ENCODE measurements at places on chromosomes 12 and 14.
A peak's percentile ranks its signal among the peaks of the same experiment; 100 is the strongest.

DNA sequence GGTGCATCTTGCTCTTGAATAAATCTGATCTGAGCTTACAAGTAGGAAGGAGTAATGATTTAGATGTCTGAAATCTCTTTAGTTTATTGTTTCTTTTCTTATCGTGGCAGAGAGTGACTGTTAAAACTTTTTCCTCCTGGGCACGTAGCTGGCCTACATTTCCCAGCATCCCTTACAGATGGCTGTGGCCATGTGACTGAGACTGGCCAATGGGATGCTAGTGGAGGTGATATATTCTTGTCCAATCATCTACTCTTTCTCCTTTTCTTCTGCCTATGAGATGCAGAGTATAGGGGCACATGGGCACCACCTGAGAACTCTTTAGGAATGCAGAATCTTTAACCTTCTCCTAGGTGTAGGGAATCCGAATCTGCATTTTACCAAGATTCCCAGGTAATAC is 237.3 kb downstream of the RGS6 start:
- DNase-seq = no peak

- no peak for DNase-seq
Measured at GRCh38 chr12:14963520-14963919, 2.1 kb upstream of the ARHGDIB start.

DNA sequence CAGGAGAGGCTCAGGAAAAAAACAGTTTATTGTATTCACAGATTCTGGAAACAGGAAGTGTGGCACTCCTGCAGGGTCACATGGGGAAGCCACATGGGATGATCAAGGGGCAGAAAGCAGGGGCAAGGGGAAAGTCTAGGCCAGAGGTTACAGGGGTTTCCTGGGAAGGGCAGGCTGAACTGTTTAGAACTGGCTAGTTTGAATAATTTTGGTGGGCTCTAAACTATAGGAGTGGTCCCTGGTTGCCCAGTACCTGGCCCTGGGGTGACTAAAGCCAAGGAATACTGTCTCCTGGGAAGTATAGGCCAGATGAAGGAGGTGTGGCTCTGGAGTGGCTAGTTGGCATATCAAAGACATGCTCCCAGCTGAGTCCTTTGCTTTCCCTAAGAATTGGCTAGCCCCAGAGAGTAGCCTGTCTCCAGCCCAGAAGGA is 169.2 kb downstream of the SLC41A2 start:
- no peak for DNase-seq

DNA sequence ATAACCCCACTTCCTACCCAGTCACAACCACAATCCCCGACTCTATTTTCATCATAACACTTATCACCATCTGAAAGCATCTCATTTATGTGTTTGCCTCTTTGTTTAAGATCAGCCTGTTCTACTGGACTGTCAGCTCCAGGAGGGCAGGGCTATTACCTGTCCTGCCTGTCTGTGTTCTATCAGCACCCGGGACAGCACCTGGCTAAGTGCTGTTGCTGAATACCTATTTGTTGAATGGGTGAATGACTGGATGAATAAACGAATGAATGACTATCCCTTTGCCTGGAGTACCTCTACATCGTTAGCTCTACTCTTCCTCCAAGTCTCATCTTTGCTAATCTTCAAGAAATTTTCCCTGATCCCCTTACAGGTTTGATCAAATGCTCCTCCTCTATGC is 69.0 kb downstream of the WSCD2 start:
- no peak for DNase-seq

GRCh38 chr14:65824978-65825299 is 412.4 kb downstream of the FUT8 start:
- no peak for DNase-seq

- DNase-seq = peak; percentile 50
Measured at GRCh38 chr14:74804219-74804825, 41.2 kb downstream of the YLPM1 start.

DNA sequence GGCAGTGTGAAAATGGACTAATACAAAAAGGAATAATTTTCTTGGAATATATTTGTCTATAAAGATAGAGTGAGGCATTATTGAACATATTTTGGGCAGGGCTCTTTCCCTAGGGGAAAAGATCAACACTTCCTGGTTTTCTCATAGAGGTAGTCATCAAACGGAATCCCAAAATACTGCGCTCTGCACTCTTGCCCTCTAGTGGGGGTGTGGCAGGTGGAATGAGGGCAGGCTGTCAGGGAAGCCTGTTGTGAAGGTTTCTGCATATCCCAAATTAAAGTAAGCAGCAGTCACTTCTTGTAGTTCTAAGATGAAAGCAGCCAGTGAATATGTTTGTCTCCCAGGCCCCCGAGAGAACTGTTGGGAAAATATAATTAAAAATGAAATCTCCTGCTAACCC is 666.8 kb upstream of the TMEM132C start:
- DNase-seq = no peak

- no peak for DNase-seq
Measured at GRCh38 chr14:67778792-67779191, 37.6 kb downstream of the ZFYVE26 start.

DNA sequence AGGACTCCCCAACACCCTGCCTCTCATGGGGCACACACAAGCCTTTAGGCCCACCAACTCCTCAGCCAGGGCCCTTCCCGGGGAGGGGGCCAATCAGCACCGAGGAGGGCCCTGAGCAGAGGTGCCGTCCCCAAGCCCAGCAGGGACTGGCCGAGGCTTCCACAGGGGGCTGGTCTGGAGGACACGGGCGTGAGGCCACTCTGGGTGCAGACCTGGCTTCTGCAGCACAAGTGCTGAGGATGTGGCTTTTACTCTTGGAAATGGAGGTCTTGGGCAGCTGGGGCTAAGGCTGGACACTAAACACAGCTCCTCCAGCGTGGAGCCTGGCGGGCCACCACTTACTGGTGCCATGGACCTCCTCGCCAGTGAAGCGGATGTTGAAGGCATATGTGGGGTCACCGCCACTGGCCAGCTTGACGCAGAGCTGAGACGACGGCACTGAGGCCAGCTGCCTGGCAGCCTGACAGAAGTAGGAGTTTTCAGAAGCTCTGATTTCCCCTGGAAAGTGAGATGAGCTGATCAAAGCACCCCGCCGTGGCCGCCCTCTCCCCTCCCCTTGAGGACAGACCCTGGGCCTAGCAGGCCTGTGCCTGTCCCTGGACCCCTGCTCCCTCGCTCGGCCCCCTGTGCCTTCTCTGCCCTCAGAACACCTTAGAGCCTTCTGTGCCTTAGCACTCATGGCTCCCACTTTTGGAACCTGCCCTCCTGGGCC is 44.0 kb downstream of the TRAFD1 start:
- DNase-seq = no peak

- DNase-seq = no peak
Measured at GRCh38 chr14:67077921-67078320, 111.3 kb upstream of the GARIN2 start.

- peak; percentile 88 for DNase-seq
Measured at GRCh38 chr12:105092336-105092735, 8.1 kb upstream of the ALDH1L2 start.

DNA sequence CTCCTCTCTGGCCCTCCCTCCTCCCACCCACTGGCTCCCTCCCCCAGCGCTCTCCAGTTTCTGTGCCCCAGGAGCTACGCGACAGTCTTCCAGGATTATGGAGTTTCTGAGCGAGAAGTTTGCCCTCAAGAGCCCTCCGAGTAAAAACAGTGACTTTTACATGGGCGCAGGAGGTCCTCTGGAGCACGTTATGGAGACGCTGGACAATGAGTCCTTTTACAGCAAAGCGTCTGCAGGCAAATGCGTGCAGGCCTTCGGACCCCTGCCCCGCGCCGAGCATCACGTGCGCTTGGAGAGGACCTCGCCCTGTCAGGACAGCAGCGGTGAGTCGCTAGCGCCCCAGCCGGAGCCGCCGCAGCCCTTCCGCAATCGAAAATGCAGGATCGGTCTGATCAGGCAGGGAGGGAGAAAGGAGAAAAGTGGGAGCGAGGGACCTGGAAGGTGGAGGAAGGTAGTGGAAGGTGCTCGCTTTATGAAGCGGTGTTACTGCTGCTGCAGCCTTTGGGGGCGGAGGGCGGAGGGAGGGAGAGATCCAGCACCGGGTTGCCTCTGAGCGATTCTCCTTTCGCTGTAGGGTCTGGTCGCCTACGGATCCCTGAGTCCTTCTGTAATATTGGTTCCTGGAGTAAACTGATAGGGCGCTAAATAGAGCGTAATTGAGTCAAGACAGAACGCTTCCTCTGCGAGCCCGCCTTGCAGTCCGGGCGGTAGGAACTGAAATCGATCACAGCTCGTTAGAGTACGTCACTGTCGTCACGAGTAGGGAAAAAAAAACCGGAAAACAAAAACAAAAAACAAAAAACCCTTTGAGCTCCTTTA is at the start of gene ALX1:
Gene ALX1 (plus strand): TSS at position 56 of the 819 bp plus-strand sequence. CDS start 42 bp downstream, at position 98.
- DNase-seq = peak; percentile 27

DNA sequence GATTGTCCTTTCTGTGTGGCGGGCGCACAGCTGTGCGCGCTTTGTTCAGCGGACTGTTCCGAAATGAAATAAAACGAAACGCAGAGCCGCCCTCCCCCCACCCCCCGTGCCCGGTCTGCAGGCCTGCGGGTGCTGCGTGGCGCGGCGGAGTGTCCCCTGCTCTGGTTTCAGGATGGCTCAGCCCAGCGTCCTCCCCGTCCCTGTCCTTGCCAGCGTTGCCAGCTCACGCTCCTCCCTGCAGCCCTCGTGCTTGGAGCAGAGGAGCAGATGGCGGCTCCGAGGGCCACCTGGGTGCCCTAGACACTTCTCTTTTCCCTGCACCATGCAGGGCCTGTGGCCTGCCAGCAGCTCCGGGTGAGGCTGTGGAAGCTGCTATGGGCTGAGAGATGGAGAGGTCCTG is 17.5 kb upstream of the BEGAIN start:
- no peak for DNase-seq

DNA sequence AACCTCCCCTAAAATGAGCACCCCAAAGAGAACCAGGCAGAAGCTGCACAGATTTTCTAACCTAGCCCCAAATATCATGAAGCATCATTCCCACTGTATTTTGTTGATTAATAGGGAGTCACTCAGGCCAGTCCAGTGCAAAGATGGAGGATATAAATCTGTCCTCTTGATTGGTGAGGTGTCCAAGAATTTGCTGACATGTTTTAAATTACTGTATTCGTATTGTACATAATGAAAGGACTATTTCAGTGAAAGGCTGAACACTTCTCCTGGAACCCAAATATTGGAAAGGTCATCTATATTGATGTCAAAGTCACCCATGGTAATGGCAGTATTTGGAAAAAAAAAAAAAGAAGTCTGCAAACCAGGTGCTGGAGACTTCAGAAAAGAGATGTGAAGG is 477.5 kb downstream of the RMST start:
- DNase-seq = no peak

DNA sequence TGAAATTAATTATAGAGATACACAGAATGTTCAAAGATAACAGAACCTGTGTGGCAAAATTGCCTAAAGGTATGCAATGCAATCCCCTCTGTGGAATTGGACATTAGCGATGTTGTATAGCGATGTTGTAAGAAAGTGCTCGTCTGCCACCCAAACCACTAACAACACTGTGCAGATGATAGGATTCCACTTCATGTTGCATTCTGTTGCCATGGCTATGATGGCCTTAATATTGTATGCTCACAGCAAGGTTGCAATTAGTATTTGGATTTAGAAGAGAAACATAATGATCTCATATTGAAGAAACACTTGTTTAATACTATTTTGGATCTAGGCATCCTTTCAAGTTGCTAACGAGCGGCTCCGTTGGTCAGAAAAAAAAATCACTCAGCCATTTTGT is 260.3 kb downstream of the BCAT1 start:
- no peak for DNase-seq

- no peak for DNase-seq
Measured at GRCh38 chr12:116202940-116203339, 74.6 kb downstream of the MED13L start.

DNA sequence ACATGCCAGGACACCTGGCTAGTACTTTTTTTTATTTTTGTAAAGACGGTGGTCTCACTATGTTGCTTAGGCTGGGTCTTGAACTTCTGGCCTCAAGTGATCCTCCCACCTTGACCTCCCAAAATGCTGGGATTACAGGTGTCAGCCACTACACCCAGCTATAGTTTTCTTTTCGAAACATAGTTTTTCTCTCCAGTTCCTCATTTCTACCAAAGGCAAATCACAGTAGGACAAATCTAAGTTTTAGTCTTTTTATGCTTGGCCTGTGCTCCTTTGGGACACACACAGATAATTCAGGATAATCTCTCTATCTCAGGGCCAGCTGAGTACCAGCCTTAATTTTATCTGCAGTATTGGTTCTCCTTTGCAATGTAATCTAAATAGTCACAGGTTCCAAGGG is 100.7 kb downstream of the KCNMB4 start:
- no peak for DNase-seq

- DNase-seq = peak; percentile 11
Measured at GRCh38 chr12:43309959-43310358, 242.0 kb downstream of the ADAMTS20 start.

- DNase-seq = peak; percentile 35
Measured at GRCh38 chr12:130838284-130838950, 633 bp downstream of the STX2 start.

DNA sequence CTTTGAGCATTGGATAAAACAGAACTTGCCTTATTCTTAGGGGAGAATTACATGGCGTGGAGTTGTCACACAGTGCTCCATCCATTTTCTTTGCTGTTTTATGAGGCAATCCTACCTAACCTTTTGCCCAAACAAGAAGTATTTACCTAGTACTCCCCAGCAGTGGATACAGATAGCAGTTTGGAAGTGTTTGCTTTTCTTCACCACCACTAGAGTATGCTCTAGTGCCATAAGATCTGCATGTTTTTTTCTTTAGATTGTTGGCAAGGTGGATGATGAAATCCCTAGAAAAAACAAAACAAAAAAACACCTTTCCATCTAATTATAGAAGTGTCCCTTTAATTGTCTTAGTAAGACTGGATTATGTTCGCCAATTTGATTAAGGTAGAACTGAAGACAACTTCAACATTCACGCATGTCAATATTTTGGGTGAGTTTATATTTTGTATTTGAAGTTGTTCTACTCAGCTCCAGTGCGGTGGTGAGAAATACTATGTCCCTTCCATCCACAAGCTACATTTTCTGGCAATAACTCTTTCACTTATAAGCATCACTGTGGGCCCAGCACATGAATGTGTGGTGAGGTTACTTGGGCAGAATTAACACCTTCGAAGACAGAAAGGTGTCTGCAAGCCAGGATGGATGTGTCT is 23.6 kb upstream of the TMEM260 start:
- peak; percentile 65 for DNase-seq

- no peak for DNase-seq
Measured at GRCh38 chr14:102931580-102932285, 9.3 kb downstream of the AMN start.

- no peak for DNase-seq
Measured at GRCh38 chr12:119372540-119372939, 38.0 kb downstream of the CCDC60 start.

DNA sequence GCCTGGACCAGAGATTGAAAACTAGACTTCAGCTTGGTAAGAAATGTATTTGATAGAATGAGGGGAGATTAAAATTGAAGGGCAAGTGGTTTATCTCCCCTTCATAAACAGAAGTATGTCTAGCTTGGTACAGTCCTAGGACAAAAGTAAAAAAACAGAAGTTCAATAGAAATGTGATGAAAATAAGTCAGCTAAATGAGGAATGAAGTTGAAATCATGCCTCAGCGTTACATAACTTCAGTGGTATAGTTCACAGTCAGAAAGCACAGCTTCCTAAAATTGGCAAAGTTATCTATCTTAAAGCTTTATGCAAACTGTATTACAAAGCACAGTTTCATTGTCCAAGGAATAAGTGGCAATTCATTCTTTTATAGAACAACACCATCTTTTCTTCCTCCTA is 90.2 kb upstream of the SYT10 start:
- DNase-seq = no peak

Measured in epithelial cell of esophagus (primary cell).